ENCODE measurements at places on chromosomes 12 and 14.

DNA sequence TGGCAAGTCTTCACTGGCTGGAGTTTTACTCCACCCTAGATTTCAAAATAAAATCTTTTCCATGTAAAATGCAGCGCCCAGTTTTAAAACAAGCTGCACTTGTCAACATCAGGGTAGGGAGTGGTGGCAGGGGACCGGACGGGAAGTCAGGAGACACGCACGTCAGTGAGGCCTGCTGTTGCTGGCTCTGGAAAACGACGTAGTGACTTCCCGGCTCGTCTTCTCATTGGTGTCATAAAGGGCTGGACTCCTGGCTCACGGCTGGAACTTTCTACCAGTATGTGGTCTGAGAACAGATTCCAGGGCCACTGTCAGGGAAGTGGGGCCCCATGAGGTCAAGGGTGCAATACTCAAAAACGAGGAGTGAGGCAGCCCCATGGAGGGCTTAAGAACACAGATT lies 64.2 kb upstream of the FOXN3 start:
- DNase-seq: no peak

GRCh38 chr14:31837031-31837430 lies 240.1 kb upstream of the ARHGAP5 start:
- no peak for DNase-seq

GRCh38 chr14:56324454-56324853 lies 206.2 kb downstream of the PELI2 start:
- DNase-seq: no peak

DNA sequence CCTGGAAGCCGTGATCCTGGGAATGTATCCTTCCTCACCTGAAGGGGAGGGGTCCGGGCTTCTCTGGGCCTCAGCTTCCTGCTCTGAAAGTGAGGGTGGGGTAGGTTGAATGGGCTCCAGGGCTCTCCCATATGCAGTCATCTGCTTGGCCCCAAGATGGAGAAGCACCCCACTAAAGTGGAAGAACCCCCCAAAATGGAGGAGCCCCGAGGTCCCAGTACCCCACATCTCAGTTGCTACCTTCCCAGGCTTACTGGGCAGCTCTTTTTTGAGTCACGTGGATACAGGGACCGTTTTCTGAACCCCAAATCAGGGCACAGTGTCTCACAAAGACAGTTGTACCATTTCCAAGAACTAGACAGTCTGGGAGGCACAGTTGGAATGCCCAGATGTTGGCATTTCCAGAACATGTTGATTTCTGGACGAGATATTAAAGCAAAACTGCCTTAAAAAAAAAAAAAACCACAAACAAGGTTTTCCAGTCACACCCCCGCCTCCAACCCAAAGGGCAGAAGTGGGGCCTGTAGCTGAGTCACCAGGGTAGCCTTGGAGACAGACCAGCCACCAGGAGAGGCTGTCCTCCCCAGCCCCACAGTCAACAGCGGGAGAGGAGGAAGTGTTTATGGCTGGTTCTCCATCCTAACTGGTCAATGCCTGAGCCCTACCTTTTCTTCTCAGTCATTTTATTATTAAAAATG lies 12.1 kb downstream of the VASH1 start:
- DNase-seq: no peak

GRCh38 chr14:30195941-30196340 lies 268.3 kb upstream of the PRKD1 start:
- no peak for DNase-seq

- DNase-seq: no peak
These were observed 74.6 kb downstream of the FRMD6 start for GRCh38 chr14:51726166-51726899.

- DNase-seq: no peak
These were observed 50.9 kb upstream of the CPNE8 start for GRCh38 chr12:38956337-38956736.

DNA sequence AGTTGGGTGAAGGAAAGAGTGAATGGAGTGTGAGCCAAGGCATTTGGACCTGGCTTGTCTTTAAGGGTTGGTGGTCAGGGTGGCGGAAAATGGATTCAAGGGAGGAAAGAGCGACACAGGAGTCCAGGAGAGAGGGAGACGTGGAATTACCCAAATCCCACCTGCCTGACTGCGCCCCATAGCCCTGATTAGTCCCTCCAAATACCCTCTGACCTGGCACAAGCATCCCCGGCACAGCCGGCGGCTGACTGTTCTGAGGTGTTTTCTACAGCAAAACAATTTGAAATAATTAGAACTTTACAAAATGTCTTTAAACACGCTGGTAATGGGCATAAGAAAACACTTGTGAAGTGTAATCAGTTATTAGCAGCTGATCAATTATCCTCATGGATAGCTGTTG lies 175.8 kb downstream of the PHETA1 start:
- DNase-seq: no peak

DNA sequence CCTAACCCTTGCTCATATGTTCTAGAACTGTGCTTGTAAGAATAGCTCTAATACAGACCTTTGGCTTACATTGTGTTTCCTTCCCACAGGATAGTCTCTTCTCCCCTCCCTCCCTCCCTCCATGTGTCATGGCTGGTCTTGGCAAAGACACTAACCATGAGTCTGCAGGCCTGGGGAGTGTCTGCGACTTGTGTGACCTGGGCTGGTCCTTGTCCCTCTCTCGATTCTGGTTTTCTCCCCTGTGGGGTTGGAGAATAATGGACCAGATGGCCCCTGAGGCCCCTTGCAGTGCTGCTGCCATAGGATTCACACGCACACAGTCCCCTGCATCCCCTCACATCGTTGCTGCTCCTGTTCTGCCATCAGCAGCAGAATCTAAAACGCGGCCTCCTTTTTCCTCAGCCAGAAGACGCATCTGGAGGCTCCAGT lies 30.3 kb downstream of the DEGS2 start:
- no peak for DNase-seq

DNA sequence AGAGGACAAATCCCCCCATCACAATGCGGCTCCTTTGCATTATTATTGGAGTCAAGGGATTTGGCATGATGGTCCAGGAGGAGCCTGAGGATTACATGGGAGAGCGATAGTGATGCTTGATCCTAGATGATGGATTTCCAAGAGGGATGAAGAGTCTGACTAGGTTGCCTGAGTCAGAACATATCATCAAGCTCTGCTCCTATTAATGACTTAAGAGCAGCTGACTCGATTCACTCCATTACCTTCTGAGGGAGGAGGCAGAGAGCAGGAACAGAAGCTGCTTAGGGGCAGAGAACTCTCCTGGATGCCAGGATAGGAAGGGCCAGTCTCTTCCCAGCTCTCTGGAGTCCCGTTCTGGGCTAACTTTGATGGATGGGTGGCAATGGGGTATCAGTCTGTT lies 54.0 kb upstream of the CISTR start:
- DNase-seq: no peak

DNA sequence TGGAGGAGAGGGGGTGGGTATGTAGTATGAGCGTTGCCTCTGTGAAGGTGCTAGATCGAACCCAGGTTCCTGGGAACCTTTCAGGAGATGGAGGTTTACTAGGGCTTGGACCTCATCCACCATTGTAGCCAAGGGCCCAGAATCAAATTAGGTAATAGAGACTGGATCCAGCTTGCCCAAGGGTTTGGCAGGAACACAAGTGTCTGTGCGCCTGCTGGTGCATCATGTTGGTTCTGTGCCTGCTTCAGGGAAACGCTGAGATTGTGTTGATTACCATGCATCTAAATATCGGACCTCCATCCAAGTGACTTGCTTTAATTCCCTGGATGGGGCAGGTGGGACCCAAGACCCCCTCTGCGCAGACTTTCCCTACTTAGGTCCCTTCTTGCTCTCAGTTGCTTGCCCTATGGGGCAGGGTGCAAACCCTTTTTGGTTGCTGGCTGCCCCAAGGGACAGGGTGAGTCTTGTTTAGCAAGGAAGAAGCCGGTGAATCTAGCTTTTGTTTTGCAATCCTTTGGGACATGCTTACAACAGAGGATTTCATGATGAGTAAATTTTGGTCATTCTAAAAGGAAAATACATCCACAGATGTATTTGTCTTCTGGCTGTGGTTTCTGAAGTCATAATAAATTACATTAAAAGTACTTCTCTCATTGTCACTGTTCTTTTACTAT lies 189.8 kb upstream of the PRICKLE1 start:
- no peak for DNase-seq

DNA sequence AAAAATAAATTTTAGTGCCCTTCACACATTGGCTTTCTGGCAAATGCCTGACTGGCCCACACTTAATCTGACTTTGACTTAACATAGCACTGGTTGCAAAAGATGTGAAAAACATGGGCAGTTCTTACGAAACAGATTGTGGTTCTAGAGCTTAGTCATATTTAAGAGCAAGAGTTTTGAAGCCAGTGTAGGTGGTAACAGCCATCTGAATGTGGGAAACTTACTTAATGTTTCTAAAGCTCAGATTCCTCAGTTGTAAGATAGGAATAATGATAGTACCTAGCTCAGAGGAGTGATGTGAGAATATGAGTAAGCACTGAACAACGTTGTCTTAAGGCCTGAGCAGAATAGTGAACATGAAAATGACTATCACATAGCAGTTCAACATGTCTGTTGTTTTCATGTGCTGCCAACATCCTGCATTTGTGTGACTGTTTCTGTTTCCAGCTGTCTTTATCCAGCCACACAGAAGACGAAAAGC lies 262.7 kb downstream of the SYT1 start:
- DNase-seq: no peak

DNA sequence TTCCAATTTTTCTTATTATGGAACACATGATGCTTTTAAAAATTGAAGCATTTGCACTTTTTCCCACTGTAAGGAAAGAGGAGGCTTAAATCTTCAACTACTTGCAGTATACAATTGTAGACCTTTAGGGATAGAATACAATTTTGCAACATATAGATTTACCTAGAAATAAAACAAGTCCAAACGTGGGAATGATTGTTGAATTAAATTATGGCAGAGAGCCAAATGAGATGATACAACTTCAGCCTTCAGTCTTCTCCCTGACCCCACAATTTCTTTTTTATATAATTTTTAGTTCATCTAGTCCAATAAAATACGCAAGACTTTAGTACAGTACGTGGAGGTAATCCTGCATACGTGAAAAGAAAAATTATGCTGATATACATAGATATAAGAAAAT lies 666.5 kb downstream of the SLC16A7 start:
- DNase-seq: no peak

GRCh38 chr14:51652168-51653078 lies 713 bp downstream of the FRMD6 start:
- DNase-seq: peak; percentile 68

- no peak for DNase-seq
These were observed 780 bp upstream of the MYO1H start for GRCh38 chr12:109346920-109347319.

GRCh38 chr12:103572312-103573045 lies 14.6 kb upstream of the STAB2 start:
- DNase-seq: no peak

GRCh38 chr14:100898935-100899883 lies 4.3 kb downstream of the RTL1 start:
- no peak for DNase-seq

- no peak for DNase-seq
These were observed 313.8 kb downstream of the CEP128 start for GRCh38 chr14:80627745-80628144.

GRCh38 chr12:101076921-101077320 lies 133.1 kb downstream of the SLC5A8 start:
- DNase-seq: no peak

DNA sequence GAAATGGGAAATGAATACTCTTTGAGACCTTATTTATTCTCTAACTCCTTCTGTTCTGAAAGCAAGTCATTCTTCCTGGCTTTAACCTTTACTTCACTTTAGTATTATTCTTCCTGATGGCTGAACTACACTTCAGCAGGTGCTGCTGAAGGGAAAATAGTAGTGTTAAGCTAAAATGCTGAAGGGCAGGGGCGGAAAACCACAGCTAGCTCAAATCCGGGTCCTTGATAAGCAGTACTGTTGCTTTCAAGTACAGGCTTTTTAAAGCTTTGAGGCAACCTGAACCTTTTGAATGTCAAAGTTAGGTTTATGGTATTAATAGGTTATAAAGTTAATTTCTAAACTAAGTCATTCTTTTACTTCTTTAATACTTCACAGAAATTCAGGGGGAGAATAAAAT lies 10.7 kb downstream of the CCDC196 start:
- no peak for DNase-seq

DNA sequence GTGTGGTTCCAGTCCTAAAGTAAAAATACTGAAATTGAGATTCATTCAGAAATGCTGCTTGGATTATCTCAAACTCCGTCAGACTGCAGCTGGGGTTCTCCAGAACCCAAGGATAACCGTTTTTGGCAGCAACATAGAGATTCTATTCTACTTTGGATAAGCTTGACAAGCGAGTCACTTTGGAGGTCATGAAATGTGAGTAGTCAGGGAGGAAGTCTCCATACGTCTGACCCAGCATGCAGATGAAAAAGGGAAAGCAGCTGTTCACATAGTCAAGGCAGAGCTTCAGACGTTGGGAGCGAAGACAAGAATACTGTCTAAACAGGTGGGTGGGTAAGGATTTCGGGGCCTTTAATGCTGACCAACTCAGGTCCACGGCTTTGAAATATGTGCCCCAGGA lies 14.9 kb upstream of the HSP90B1 start:
- no peak for DNase-seq

DNA sequence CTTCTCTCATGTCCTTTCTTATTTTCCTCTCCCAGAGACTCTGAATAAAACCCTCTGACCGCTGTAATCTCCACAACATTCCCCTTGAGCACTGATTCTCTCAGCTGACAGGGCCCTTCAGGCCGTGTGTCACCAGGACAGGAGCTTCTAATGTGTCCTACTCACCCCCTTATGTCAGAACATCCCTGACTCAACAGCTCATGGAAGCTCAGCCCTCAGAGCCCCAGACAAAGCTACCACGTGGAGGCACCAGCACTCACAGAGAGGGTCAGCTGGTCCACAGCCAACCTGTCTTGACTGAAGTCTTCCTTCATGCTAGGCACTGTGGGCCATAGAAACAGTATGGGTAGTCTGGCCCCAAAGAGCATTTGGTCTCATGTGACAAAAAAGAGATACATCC lies 49.8 kb downstream of the SMUG1 start:
- DNase-seq: no peak

GRCh38 chr12:56321027-56321426 lies 5.2 kb upstream of the CNPY2 start:
- no peak for DNase-seq

DNA sequence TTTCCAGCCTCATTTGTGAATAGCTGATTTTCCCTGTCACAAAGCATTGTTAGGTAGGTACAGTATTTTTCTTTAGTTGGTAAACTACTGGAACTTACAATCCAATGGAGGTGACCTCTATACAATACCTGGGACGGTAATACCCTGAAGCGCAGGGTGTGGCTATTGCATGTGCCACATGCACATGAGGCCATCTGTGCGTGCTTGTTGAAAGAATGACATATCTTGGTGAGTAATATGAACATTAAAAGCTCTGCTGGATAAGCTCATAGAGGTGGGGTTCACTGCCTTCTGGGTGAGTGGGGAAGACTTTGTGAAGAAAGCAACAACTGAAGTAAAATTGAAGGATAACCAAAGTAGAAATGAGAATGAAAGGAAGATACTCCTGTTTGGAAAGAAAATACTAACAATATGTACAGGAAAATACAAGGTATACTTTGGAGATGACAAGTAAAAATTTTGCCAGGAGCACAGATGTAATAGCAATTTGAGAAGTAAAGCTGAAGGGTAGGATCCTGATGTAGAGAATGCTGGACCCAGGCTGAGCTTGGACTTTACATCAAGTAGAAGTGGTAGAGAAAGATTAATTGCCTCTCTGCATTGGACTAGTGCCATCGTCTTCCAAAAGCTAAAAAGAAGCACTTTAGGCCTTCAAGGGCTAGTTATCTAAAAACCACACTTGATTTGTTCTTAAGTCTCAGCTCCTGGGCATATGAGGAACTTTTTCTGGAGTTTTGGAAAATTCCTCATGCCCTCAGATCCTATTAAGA lies 97.1 kb downstream of the SLC38A6 start:
- no peak for DNase-seq

Measured in hippocampal formation (tissue), 2 donors.